ENCODE measurements at places on chromosomes 1 and 21.

- no peak for DNase-seq
These were observed 36.5 kb downstream of the NGF start for GRCh38 chr1:115301438-115302020.

- DNase-seq = no peak
These were observed 111.0 kb upstream of the RAB4A start for GRCh38 chr1:229159668-229160544.

- no peak for DNase-seq
These were observed 171.8 kb downstream of the ACTL8 start for GRCh38 chr1:17926906-17927305.

GRCh38 chr1:205800981-205801703 is 11.9 kb downstream of the SLC41A1 start:
- DNase-seq = no peak

DNA sequence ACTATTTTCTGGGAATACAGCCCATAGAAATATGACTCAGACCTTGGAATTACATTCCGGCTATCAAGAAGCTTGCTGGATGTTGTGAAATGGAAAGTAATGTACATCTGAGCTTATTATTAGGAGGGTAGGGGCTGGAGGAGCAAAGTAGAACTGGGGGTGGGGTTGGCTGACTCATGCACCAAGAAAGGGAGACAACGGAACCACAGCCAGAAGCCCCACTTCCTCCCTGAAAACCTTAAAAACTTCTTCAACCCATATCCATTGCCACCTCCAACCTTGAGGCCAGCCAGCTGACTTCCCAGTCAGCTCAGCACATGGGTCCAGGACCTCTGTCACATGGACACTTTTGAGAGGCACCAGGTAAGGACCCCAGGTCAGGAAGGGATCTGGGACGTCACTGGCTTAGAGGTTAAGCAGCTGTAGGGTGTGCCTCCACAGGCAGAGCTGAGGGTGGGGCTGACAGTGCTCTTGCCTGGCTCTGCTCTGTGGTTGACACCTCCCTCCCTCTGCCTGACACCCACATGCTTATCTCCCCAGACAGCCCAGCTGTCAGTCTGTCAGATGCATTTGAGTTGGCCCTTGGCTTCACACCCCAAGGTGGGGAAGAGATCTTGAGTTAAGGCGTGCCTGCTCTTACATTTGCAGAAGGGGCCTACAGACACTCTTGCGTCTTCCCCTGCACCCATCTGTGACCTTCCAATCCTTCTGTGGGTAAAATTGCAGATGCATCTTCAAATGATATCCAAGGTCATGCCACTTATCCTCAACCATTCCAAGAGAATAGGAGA is 5.7 kb upstream of the ZNF683 start:
- DNase-seq = peak; percentile 89

- no peak for DNase-seq
These were observed 53.5 kb upstream of the C8B start for GRCh38 chr1:57019236-57019839.

GRCh38 chr1:31771891-31772668 is 7.9 kb upstream of the ADGRB2 start:
- no peak for DNase-seq

DNA sequence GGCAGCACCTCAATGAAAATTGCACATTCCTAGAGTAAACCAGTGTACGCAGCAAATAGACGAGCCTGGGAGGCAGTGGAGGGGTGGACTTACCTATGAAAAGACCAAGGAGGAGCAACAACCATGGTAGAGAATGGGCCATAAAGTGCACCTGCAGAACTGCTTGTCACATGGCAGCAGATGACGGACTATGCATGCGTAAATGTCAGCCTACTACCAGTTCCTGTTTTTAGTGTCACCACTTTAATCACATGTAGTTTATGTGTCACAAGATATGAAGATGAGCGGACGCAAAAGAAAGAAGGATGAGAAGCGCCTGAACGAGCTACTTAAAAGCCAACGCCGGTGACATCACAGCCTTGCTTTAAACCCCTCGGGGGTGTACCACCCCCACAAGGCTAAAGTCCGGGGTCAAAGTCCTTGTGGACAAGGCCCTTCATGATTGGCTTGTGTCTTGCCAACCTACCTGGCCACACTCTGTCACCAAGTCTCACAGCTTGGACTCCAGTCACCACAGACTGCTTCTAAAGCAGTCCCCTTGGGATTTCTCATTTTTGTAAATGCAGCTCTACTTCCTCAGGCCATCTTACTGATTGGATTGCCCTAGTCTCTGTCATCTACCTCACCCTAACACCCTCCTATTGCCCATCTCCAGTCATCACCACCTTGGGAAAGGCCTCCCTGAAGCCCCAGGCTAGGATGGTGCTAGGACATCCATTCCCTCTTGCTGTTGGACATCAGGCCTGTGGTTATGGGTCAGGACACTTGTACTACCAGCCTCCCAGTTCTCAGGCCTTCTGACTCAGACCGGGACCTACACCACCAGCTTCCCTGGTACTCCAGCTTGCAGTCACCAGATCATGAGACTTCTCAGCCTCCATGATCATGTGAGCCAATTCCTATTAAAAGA is 6.0 kb upstream of the LY9 start:
- no peak for DNase-seq

- DNase-seq = no peak
These were observed at the start of gene FMO5 for GRCh38 chr1:147225193-147225730. Gene FMO5, minus strand, starts transcription at chr1:147225339. Its CDS starts 310 bp downstream, at chr1:147225029.
